ENCODE measurements at places on chromosomes 13 and 19.

DNA sequence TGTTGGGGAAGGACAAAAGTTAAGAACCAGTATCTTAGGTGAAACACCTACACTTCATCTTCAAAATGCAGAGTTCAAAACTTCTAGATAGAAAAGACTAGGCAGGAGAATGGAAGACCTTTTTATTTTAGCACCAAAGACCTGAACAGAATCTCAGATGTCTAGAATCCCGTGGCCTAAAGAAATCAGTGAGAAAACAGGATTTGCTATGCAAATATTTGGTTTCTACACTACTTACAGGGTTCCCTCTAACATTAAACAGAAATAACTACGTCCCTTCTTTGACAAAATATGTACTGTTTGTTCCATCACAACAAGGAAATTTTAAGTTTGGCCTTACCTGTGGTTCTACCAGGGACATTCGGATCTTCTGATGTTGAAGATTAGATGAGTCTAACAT lies 21.5 kb downstream of the DIS3 start:
- no peak for DNase-seq

GRCh38 chr13:106034201-106034600 lies 501.3 kb downstream of the EFNB2 start:
- no peak for DNase-seq

GRCh38 chr19:20077791-20078463 lies at the start of gene ZNF90:
TSS of gene ZNF90 (plus strand) at chr19:20078000. CDS start at chr19:20078133, 133 bp downstream.
- peak; percentile 95 for DNase-seq

GRCh38 chr19:963486-963951 lies 20.6 kb upstream of the WDR18 start:
- no peak for DNase-seq

DNA sequence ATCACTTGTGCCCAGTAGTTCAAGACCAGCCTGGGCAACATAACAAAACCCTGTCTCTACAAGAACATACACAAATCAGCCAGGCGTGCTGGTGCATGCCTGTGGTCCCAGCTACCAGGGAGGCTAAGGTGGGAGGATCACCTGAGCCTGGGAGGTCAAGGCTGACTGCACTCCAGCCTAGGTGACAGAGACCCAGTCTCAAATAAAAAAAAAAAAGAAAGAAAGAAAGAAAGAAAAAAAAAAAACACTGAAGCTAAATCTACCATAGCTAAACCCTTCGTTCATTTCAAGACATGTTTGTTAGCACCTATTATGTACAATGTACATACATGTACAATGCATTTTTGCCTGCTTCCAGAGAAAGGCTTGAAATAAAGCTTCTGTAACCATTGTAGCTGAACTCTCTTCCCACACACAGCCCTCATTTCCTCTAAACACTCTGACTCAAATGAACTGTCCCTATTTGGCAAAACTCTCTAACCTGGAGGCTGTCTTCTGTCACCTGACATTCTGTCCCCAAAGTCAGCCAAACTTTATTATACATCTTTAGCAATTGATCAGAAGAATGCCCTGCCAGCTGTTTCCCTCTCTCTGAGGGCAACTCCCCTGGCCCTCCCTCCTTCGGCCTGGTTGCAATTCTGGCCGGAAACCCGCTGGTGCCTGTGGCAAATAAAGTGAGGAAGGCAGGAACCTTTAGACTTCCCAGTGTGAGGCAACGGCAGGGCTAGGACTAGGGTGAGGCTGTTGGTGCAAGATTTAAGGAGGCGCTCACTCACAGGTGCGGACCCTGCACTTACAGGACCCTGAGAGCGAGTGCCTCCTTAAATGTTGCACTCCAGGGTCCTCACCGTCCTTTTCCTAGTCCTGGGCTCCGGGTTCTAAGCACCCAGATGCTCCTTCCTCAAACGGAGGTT lies 1.8 kb downstream of the ETHE1 start:
- DNase-seq, result peak; percentile 49

DNA sequence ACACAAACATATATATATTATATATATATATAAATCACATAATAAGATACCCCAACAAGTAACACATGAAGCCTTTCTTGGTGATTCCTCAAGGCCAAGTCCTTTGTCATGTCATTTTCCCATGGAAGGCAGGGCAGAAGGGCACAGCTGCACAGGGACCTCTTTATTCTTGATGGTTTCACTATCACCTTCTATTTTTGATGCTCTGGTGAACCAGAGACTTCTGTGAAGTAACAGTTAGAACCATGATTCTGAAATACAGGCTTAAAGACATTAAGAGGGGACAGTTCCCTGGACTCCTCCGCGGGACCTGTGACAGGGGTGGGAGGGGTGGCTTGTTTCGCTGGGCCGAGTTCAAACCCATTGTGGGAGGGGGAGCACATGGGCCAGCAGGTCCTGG lies 104.0 kb downstream of the DGKH start:
- no peak for DNase-seq

- no peak for DNase-seq
Measured at GRCh38 chr13:51213173-51213728, 8.9 kb upstream of the FAM124A start.

DNA sequence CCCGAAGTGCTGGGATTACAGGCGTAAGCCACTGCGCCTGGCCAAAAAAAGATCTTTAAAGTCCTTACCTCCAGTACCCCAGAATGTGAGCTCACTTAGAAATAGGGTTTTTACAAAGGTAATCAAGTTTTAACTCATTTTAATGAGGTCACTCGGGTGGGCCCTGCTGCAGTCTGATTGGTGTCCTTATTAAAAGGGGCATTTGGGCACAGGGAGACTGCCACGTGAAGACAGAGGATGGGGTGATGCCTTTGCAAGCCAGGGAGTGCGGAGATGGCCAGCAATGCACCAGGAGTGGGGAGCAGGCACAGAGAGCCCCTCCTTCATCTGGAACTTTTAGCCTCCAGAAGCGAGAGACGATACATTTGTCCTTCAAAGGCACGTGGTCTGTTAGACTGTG lies 11.7 kb downstream of the NKPD1 start:
- DNase-seq, result no peak

DNA sequence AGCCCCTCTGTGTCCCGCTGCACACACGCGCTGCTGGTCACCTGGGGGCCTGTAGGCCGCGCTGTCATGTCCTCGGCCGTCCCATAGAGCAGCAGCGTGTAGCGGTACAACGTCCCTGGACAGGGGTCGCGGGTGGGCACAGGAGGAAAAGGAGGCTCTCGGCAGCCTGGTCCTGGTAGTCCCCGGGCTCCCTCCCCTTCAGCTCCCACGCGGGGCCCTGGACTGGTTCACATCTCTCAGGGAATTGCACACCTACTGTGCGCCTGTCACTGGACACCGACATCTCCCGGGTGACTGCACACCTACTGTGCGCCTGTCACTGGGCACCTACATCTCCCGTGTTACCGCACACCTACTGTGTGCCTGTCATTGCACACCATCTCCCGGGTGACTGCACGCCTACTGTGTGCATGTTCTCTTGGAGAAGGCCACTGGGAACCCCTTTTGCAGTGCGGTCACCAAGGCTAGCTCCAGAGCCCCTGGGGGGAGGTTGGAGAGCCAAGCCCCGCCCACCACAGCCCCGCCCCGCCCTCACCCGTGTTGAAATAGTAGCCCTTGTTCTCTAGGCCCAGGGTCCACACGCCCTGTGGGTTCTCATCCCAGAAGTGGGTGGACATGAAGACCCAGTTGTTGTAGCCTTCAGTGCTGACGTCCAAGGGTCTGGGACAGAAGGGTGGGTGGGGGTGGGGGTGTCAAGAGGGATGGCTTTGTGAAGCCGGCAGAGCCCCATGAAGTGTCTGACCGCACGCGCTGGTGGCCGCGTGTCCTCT lies 3.5 kb upstream of the C19orf25 start:
- no peak for DNase-seq

DNA sequence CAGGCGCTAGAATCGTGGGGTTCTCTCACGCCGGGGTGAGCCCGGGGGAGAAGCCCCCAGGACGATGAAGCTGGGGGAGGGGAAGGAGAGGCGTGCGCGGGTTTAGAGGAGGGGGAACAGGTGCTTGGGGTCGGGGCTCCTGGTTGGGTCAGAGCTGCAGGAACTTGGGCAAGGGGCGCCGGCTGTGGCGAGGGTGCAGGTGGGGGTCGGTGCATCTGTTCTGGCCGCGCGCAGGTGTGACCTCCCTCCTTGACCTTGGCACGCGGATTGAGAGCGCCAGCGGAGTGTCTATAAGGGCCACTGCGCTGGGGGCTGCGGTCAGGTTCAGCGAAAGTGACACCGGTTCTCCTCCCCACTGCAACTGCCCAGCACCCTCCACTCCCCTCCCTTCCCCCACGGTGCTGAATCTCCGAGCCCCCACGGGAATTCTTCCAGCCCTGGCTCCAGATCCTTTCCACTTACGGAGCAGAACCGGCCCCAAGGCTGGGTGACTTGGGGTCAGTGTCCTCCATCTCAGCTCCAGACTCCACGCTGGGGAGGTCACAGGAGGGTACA lies 618 bp downstream of the TMEM38A start:
- DNase-seq, result peak; percentile 25

DNA sequence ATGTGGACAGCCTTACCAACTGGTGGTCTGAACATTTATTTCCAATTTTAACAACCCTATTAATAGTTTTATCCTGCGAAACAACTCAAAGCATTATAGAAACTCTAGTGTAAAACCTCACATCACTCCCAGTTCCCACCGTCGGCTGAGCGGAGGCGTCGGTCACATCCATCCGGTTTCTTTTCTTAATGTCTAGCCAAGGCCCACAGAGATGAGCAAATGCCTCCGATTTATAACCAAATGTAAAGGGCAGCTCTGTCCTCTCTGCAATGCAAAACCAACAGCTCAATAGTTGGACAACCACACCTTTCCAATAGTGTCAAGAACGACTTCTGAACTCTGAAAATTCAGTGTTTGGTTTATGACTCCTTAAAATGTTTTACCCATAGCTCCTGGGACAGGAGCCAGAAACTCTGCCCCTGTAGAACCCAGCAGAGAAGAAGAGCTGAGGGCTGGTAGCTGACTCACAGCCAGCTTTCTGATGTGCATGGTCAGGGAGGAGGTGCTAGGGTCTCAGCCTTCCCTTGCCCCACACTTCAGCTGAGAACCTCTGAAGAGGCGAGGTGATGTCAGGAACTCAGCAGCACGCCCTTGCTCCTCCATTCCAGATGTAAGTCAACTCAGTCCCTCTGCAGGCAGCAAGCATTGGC lies 90.2 kb upstream of the UQCRFS1 start:
- no peak for DNase-seq

DNA sequence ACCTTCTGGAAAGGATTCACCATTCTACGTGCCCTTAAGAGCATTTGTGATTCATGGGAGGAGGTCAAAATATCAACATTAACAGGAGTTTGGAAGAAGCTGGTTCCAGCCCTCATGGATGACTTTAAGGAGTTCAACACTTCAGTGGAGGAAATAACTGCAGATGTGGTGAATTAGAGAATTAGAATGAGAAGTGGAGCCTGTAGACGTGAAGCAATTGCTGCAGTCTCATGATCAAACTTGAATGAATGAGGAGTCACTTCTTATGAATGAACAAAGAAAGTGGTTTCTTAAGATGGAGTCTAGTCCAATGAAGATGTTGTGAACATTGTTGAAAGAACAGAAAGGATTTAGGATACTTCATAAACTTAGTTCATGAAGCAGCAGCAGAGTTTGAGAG lies 129.1 kb downstream of the TNFRSF19 start:
- no peak for DNase-seq

GRCh38 chr13:39684531-39685137 lies 29.2 kb downstream of the COG6 start:
- DNase-seq, result no peak

DNA sequence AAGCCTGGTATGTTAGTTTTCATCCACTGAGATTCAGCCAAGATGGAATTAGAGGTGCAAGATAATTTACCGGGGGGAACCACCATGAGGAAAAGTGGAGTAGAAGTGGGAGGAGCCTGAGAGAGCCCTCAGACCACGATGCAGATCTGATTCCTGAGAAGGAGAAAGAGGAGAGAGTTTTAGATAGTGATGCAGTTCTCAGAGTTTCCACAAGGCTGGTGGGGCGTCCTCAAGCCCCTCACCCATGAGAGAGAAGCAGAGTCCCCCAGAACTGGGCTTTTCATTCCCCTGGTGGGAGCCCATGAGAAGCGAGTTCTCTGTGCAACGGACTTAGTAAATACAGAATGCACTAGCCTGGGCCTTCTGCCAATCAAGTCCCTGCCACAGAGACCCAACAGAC lies 18.1 kb downstream of the CEACAM5 start:
- no peak for DNase-seq

GRCh38 chr19:1383017-1383311 lies 743 bp upstream of the NDUFS7 start:
- DNase-seq, result no peak

GRCh38 chr13:27455331-27455855 lies 5.0 kb upstream of the MTIF3 start:
- no peak for DNase-seq

DNA sequence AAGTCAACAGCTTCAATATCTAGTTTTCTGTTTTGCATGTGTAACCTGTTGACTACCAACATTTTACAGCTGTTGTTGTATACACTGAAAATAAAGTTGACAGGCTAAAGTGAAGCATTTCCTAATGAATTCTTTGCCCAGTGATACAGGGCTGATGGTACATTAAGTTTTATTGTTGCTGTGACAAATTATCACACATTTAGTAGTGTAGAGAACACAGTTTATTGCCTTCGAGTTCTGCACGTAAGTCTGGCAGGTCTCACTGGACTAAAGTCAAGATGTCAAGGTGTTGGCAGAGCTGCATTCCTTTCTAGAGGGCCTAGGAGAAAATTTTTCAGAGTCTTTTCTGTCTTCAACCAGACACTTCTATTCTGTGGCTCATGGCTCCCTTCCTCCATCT lies 184.2 kb downstream of the SLITRK6 start:
- DNase-seq, result no peak

- no peak for DNase-seq
Measured at GRCh38 chr13:45879666-45880065, 28.1 kb upstream of the SIAH3 start.

DNA sequence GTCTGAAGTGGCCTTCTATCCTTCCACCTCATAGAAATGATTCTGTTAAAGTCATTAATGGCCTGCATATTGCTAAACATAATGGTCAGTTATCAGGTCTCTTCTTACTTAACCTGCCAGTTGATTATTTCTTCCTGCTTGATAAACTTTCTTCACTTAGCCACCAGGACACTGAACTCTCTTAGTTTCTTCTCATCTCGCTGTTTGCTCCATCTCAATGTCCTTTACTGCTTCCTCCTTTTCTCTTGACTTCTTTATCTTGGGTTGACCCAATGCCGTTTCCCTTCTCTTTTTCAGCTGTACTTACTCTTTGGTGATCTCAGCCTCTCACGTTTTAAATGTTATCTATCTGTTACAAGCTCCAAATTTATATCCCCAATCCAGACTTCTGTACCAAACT lies 17.1 kb upstream of the CLC start:
- no peak for DNase-seq

- DNase-seq, result no peak
Measured at GRCh38 chr19:1220976-1221903, 15.7 kb downstream of the STK11 start.

DNA sequence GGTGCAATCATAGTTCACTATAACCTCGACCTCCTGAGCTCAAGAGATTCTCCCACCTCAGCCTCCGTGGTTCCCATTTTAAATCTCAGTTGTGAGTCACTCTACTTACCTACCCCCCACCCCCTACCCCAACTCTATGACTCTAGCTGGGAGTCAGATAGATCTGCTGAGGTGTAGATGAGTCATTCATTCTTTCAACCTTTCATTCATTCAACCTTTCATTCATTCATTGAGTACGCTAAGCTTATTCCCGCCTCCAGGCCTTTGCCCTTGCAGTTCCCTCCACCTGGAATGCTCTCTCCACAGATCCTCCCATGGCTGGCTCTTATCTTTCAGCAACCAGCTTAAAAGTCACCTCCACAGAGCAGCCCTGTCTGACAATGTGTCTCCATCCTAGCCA lies 1.1 kb upstream of the MAST1 start:
- no peak for DNase-seq
